ENCODE measurements at places on chromosomes 5 and 9. TPM values are rescaled to one million over a fixed set of nuclear protein-coding genes. Genes with fewer than 3 reads are reported as not detected.

The NUTM2G gene
- total RNA-seq, result not detected

The CNTNAP3B gene
- 149 TPM for total RNA-seq

The SLC6A19 gene
- total RNA-seq, result not detected

The CATSPER3 gene
- not detected for total RNA-seq

The EIF4E1B gene
- not detected for total RNA-seq
